NCI-H1105 (cell line): ENCODE measurements at places on chromosomes 2 and 18.

- DNase-seq: no peak
Observed at GRCh38 chr18:2531751-2532150, 39.6 kb downstream of the METTL4 start.

DNA sequence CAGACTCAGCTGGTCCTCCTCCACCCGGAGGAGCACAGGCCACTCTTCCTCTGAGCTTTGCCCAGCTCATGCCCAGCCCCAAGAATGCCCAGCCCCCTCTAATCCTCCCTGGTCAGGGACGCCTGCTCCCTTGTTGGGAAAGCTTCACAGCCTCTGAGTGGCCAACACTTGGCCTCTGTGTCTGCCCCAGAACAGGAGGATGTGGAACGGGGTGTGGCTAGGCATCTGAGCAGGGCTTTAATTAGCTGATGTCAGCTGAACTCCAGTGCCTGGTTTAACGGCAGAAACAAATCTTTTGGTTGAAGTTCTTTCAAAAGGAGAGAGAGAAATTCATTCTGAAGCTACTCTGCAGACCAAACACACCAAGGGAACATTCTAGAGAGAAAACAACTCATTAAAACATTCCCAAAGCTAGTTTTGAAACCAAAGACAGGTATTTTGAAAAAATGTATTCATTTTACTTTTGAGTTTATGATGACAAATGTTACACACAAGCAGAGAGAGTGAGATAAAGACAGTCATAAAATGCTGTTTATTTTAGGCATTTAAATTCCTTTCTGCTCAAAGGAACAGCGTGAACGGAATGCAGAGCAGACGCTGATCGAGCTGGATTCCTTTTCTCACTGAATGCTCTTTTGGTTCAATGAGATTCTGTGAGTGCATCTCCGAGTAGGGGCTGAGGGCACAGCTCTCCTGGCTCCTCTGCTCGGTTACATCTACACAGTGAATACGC, 63.8 kb downstream of the RTP5 start:
- DNase-seq: no peak

GRCh38 chr2:9554921-9555296, 721 bp downstream of the ADAM17 start:
- no peak for DNase-seq

DNA sequence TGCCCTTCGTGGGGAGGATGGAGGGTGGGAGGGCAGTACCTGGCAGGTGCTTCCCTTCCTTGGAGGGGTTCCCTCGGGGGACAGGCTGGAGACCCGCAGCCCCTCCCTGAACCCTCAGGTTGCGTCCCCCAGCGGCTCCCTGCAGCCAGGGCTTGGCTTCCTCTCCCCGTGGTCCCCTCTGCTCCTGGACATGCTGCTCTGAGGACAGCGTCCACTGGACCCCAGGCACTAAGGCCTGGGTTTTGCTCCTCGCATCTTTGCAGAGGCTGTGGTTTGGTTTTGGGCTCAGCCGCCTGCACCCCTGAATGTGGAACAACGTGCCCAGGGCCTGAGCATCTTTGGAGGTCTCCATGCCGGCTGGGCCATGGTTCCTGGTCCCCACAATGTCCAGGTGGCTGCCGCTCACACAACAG, 133.5 kb downstream of the PTGR3 start:
- no peak for DNase-seq

DNA sequence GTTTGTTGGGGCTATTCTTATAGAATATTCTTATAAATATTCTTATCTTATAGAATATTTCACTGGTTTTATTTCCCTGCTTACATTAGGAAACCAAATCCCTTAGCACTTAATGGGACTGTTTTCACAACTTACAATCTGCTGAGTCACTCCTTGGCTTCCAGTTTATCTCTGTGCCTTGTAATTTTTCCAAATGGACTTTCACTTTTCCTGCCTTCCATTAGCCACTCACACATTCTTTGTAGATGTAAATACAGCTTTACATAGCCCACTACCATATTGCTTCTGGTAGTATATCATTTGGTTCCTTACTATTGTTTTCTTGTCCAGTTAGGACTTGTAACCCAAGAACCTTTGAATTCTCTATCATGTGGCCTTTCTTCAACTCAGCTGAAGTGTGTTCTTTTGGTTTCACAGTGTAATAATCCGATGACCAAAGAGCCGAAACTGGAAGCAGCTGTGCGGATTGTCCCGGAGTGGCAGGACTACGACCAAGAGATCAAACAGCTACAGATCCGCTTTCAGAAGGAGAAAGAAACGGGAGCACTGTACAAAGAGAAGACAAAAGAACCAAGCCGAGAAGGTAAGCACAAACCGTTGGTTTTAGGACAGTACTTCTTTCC, 96.1 kb downstream of the UGGT1 start:
- DNase-seq: no peak

- DNase-seq: no peak
Observed at GRCh38 chr2:236909193-236909504, 176.5 kb upstream of the COPS8 start.

- no peak for DNase-seq
Observed at GRCh38 chr2:173214213-173214612, 138.6 kb downstream of the MAP3K20 start.

DNA sequence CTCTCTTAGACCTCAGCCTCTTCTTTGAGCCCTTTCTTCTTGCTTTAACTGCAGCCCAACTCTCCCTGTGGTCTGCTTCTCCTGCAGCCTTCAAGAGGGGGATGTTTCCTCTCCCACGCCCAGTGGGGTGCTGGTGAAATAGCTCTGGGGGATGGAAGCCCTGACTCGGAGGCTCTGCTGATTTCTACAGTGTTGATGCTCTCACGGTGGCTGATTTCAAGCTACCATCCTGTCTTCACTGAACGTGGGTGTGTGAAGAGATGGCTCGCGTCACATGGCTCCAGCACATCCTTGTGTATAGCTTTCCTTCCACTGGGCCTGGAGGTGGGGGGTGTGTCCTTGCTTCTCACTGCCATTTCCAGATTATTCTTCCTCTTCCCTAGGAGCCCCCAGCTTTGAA, 20.0 kb downstream of the MPP4 start:
- DNase-seq: no peak

DNA sequence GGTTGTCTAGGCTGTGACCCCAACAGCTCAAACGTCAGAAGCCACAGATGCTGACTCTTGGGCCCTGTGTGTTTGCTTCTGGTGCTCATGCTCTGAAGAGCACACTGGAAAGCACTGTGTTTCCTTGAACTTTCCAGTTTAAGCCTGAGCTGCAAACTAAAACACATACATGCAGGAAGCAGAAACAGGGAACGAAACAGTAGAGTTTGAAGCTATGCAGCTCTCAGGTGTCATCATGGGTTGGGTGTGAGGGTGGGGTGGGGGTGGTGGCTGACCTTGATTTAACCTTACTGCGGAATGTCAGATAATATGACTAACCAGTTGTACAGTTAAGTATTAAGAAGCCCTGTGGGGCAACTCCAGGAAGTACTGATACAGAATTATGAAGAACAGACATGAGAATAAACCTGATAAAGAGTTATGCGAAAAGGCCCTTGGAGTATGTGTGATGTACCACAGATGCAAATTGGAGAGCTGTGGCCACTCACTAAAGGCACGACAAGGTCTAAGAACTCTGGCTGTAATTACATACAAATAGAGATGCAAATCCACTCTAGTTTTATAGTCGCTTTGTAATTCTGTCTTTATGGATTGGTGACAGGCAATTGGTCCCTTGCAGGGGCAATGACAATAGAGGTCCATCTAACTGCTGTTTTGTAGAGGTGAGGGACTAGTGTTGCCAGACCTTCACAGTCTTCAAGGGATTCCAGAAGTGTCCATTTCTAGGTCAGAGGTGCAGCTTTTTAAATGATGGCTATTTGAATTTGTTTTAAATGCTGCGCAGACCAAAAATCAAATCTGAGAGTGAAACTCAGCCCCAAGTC, 273.1 kb downstream of the NAPG start:
- DNase-seq: no peak

- DNase-seq: no peak
Observed at GRCh38 chr2:40914666-40915065, 462.8 kb upstream of the SLC8A1 start.

DNA sequence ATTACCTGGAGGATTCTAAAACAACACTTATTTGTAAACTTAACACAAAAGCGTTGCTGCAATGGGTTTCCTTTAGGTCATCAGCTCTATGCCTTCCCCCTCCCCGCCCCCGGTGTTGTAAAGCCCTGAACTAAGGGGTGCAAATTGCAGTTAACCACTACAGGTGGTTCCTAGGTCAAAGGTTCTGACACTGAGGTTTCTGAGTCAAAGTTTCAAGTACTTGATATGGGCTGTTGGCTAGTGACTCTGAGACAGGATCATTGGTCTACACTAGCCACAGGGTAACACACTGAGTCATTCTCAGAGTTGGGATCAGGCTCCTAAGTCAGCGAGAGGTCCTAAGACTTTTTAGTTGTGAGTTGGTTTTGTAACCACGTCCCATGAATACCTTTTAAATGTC, 15.4 kb downstream of the IL1B start:
- DNase-seq: no peak

DNA sequence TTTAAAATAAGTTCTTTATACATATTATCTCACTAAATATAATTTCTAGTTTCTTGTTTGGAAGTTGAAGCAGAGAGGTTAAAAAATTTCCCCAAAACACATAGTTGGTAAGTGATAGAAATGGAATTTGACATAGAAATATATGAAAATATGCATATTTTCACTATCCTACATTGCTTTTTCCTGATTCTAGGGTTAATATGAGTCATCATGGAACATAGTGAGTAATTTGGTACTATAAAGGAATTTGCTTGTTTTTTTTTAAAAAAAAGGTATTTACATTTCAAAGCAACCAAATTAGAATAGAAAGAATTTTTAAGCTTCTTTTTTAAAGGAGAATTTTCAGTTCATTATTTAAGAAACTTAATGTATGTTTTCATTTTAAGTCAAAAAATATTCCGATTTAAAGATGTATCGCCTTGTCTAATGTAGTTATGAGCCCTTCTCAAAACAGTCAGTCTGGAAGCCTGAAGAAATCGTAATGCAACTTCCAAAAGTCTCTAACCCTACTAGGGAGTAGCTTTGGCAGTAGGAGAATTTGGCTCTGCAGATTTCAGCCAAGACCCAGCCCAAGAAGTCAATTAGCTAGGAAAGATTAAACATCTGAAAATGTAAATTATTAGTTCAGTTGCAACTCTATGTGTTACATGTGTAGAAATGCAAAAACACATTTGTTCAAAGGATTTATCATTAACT, 147.3 kb downstream of the RDH14 start:
- DNase-seq: no peak

GRCh38 chr2:15547115-15547876, 13.8 kb downstream of the NBAS start:
- no peak for DNase-seq

- no peak for DNase-seq
Observed at GRCh38 chr18:58400331-58400870, 228.5 kb downstream of the ALPK2 start.

DNA sequence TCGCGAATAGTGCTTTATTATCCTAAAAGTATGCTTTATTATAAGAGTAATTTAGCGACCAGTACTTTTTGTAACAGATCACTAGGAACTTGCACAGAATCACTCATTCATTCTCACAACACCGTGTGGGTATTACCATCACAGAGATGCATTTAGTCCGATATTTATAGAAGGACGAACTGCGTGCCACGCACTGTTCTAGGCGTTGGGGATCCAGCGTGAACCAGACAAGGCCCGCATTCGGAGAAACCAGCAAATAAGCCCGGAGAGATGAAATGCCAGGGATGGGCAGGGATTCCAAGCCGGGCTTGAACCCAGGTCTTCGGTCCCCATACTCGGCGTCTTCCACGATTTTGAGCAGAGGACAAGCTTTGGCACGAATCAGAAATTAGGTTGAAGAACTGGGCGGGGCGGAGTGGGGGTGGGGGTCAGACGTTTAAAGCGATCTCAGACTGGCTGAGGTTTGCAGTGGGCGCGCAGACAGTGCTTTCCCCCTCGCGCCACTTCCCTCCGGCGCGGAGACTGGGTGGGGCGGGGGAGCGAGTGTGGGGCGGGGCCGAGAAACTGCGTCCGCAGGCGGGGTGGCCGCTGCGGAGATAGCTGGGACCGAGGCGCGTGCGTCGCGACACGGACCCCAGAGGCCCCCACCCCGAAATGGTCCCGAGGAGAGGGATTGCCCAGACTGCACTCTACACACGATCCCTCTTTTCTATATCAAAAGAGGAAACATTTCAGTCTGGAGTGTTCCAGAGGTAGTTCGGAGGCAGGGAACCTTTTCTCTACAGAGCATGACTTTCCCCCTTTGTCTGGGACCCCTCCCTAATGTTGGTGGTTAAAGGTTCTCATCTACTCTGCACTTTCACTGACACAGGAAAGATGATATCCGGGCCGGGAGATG, 1.1 kb upstream of the CXCR4 start:
- peak; percentile 75 for DNase-seq

GRCh38 chr2:196335221-196335634, 163.8 kb upstream of the STK17B start:
- DNase-seq: no peak

- no peak for DNase-seq
Observed at GRCh38 chr2:136393514-136393913, 275.6 kb upstream of the CXCR4 start.

GRCh38 chr18:35969676-35970075, 2.8 kb upstream of the RMP24 start:
- DNase-seq: no peak

DNA sequence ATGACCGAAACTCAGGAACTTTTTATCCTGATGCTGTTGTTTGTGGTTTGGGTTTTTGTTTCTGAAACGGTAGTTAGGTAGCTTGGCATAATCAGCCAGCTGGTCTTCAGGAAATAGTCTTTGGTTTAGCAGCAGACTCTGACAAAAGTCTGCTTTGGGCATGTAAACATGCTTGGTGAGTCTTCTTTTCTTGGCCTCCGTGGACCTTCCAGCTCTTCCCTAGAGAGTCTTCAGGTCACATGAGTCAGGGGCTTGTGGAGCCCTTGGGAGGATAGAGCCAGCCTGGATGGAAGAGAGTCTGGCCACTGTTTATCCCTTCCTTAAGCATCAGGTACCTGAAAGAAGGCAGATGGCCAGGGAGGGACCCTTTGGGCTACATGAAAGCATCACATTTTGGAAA, 154.5 kb downstream of the MGAT5 start:
- no peak for DNase-seq

GRCh38 chr2:208929894-208930427, 493.9 kb upstream of the MAP2 start:
- no peak for DNase-seq

DNA sequence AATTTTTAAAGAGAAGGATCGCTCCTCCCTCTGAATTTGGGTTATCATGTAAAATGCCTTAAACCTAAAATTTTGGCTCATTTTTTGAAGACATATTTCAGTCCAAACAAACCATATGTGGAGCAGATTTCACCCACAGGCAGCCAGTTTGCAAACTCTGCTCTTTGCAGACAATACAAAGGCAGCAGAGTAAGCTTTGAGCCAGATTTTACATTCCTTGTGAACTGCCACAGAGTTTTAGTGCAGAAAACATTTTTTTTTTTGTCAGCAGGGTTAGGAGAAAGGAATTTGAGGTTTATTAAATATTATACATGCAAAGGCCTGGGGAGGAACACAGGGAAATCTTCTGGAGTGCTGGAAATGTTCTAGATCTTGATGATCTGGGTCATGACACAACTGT, 171.9 kb upstream of the FN1 start:
- no peak for DNase-seq

DNA sequence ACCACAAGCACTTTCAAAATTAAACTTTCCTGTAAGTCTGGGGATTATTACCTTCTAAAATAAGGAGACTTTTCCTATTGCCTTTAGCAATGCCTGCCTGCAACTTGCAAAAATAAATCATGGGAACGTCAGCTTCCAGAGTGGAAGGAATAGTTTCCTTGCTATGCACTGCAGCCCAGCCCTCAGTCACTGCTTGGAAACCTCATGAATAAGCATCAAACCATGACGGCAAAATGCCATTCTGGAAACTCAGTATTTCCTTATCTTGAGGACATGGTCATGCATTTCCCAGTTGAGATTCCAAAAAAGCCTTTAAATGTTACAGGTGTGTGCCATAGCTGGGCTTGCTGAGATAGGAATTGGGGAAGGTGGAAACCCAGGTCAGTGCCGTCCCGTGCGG, 84.2 kb upstream of the OTOS start:
- no peak for DNase-seq
